ENCODE measurements at places on chromosomes 6 and 20. TPM values are rescaled to one million over a fixed set of nuclear protein-coding genes. Genes with fewer than 3 reads are reported as not detected.

Gene RAB32
- total RNA-seq = 4.9 TPM

Gene CEBPB
- 2.0 TPM for total RNA-seq

Gene APOBEC2
- total RNA-seq = not detected

Gene TUBB2A
- 1,088 TPM for total RNA-seq

Gene TRAPPC3L
- total RNA-seq = under 0.01 TPM

Gene DDX43
- total RNA-seq = 0.25 TPM

Gene GATA5
- not detected for total RNA-seq

Gene TAGAP
- total RNA-seq = 0.49 TPM

Gene SULF2
- 36.4 TPM for total RNA-seq

Gene GPR6
- 0.74 TPM for total RNA-seq

Gene ZNF831
- total RNA-seq = under 0.01 TPM
